Activated CD8-positive, alpha-beta memory T cell treated with anti-CD3 and anti-CD28 coated beads for 24 hours (primary cell): ENCODE measurements at places on chromosomes 11 and 22.

- no peak for DNase-seq
Measured at GRCh38 chr11:4064278-4064955, 30.2 kb upstream of the RRM1 start.

DNA sequence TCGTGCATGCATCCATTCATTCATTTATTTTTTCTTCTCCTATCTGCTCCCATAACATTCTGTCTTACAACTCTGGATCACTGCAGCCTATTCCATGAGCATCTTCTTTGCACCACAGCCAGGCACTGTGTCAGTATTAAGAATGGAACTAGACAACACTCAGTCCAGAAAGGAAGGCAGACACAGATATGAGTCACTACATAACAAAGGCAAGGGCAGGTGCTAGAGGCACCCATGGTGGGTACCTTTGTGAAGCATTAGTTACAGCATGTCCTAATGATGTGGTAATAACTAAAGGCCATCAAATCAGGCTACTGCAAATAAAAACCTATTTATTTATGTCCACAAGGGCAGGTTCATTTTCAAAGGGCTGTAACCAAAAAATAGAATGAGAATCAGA lies 28.1 kb downstream of the TENM4 start:
- DNase-seq: no peak

DNA sequence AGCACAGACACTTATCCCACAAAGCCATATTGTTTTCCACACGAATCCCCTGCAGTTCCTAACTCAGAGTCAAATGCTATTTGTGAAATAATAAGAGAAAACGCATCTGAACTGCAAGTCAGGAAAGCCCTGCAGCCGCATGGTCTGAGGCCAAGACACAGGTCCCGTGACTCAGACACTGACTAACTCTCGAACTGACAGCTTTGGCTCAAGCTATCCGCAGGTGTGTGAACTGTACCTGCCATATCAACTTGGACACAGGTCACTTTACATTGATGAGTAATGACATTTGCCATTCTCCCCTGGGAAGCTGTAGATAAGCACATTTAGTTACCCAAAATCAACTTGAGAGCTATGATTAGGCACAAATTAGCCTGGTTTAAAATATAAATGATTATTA lies 34.9 kb upstream of the NFRKB start:
- DNase-seq: no peak

GRCh38 chr11:13465909-13466371 lies 2.9 kb upstream of the BTBD10 start:
- DNase-seq: no peak

GRCh38 chr11:39960206-39960605 lies 1499.2 kb downstream of the LRRC4C start:
- no peak for DNase-seq

DNA sequence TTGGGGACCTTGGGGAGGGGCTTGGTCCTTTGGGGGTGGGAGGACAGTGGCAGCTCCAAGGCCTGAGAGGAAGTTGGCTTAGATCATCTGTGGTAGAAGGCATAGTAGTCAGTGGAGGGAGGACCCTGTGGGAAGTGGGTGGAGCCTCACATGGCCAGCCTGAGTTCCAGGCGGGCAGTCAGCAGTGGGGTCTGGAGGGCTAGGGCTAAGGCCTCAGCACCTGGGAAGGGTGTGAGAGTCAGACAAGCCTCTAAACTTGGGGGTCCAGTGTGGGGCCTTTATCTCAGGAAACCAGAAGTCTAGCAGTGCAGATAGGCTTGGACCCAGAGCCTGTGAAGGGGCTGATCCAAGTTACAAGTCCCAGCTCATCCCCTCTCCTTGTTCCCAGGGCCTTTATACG lies 4.0 kb downstream of the NLRX1 start:
- DNase-seq: no peak

GRCh38 chr11:32033067-32033466 lies 57.8 kb upstream of the RCN1 start:
- no peak for DNase-seq

- DNase-seq: no peak
Measured at GRCh38 chr11:48270621-48271020, 7.0 kb downstream of the OR4X1 start.

DNA sequence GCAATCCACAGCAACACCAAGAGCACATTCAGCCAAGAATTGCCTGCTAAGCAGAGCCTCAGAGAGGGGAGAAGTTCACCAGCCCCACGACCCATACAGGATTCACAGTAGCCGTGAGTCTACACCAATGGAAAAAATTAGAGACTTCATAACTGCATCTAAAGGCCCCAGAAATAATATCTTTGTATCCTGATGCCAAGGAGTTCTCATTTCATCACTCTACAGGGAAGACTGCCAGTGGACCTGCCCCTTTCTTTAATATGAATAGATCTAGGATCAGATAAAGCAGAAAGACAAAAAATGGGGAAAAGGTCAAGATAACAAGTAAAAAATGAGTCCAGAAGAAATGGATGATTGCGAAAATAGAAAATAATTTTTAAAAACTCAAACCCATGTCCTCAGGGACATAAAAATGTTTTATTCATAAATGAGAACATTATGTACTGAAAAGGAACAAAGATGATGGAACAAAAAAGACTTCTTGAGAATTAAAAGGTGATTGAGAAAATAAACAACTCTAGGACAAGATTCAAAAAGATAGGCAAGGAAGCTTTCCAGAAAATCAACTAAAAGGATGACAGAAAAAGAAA lies 9.5 kb downstream of the APOL3 start:
- no peak for DNase-seq

DNA sequence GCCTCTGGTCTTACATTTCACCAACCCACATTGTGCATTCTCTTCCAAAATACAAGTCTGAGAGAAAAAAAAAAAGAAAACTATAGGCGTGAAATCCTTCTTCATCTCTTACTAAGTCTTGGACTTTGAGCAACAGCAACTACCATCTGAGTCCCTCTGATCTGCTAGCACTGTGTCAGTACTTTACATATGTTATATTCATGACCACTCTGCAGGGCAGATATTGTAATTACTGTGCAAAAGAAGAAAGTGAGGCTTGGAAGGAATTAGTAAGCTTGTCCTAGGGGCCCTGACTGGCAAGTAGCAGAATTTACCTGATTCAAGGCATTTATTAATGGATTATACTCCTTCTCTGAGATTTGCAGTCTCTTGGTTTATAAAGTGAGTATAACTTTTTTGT lies 52.7 kb upstream of the EED start:
- DNase-seq: no peak

- DNase-seq: peak; percentile 59
Measured at GRCh38 chr22:38865201-38866023, 6.6 kb downstream of the CBX6 start.

DNA sequence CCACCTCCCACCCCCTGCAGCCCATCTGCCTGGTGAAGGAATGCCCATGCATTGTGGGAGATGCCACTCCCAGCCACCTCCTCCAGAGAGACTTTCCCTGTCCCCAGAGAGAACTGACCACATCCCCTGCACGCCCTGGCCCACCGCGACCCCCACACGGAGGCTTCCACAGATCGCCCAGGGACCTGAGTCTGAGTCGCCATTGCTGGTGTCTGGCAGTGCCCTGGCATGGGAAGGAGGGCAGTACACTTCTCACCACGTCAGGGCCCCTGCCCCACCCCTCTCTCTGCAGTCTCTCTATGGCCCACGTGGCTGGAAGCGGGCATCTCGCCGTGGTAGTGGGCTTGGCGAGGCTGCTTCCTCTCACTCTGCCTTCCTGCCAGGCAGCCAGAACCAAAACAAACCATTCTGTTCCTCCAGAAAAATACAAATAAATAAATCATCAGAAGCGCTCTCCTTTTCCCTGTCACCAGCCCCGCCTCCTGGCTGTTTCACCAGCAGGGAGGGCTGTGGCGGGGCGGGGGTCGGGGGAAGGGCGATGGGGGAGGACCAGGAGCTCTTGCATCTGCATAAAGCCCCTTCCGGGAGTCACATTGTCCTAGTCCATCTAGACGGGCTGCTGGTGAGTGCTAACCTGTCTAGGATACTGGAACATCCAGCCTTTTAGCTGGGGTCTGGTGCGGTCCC lies 20.9 kb downstream of the SHISAL1 start:
- DNase-seq: no peak
